ENCODE measurements at places on chromosomes 7 and 10.

DNA sequence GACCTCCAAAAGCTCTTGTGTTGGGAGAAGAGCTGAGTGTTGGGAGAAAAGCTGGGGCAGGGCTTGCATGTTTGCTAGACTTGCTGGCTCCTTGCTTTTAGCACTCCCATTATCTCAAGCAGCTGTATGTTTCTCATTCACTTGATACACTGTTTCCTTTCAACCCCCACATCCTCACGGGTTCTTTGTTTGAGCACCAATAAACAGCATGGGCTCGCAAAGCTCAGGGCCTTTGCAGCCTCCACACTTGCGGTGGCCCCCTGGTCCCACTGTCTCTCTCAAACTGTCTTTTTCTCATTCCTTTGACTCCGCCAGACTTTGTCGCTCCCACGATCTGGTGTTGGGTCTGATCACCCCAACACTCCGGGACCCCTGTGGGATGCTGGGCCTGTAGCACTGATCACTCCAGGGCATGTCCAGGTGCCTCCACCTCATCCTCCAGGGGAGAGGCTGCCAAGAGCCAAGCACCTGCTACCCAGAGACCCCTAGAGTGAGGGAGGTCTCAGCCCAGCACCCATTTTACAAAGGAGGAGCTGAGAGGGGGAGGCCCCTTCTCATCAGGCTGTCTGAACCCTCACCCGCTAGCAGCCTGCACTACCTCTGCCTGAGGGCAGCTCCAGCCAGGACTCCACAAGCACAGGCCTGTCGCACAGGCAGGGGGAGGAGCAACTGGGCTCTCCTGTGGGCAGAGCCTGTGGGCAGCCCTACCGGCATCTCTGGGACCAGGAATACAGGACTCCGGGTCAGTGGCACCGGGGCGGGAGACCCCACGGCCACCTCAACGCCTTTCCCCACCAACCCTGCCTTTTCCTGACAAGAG is 49.1 kb upstream of the MSMB start:
- no peak overlapping the region for H3K4me3 ChIP-seq
- DNase-seq, result no peak
- no peaks in the 10 kb centered on the region for H3K4me1 ChIP-seq
- no peak overlapping the region for H3K27ac ChIP-seq

GRCh38 chr7:158328376-158329013 is 259.1 kb downstream of the PTPRN2 start:
- no peaks in the 10 kb centered on the region for H3K4me1 ChIP-seq
- no peaks in the 10 kb centered on the region for H3K36me3 ChIP-seq
- no peak for DNase-seq
- H3K27ac ChIP-seq, result no peak overlapping the region

- no peak for DNase-seq
- H3K36me3 ChIP-seq, result no peaks in the 10 kb centered on the region
- no peak overlapping the region for H3K4me3 ChIP-seq
These were observed 39.0 kb downstream of the TFPI2 start for GRCh38 chr7:93851536-93851935.

DNA sequence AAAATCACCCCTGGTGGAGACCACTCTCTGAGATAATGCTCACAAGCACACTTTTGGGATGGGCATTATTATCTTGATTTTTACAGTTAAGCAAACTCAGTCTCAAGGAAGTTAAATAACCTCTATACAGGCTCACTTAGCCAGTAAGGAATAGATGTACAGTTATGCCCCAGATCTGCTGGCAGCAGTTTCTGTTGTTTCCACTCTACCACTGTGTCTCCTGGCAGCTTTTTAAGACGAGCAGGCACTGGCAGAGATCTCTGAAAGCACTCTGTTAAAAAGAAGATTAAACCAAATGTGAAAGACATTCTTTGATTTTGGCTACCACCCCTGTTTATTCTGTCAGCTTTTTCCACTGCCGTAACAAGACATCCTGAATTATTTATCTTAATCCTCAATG is 73.2 kb downstream of the SRI start:
- H3K4me1 ChIP-seq, result no peaks in the 10 kb centered on the region
- peaks cover 2% of the 10 kb centered on the region for H3K27me3 ChIP-seq
- H3K27ac ChIP-seq, result no peak overlapping the region
- no peak overlapping the region for H3K4me3 ChIP-seq

GRCh38 chr7:90789736-90790306 is 193.7 kb downstream of the CDK14 start:
- H3K27ac ChIP-seq, result no peak overlapping the region
- H3K4me3 ChIP-seq, result no peak overlapping the region
- no peak for DNase-seq
- H3K4me1 ChIP-seq, result no peaks in the 10 kb centered on the region

GRCh38 chr7:52700349-52700748 is 335.1 kb upstream of the POM121L12 start:
- no peak overlapping the region for H3K4me3 ChIP-seq
- H3K27me3 ChIP-seq, result no peaks in the 10 kb centered on the region
- no peaks in the 10 kb centered on the region for H3K36me3 ChIP-seq
- no peaks in the 10 kb centered on the region for H3K4me1 ChIP-seq
- H3K27ac ChIP-seq, result no peak overlapping the region
- DNase-seq, result no peak

- peak overlapping the region; percentile 88 for H3K4me3 ChIP-seq
- H3K27me3 ChIP-seq, result no peaks in the 10 kb centered on the region
- peak overlapping the region; percentile 94 for H3K27ac ChIP-seq
- no peak for DNase-seq
These were observed 535 bp upstream of the EPC1 start for GRCh38 chr10:32347363-32348022.

GRCh38 chr7:134339475-134339874 is 22.7 kb upstream of the SLC35B4 start:
- H3K27ac ChIP-seq, result no peak overlapping the region
- H3K4me1 ChIP-seq, result no peaks in the 10 kb centered on the region
- no peaks in the 10 kb centered on the region for H3K36me3 ChIP-seq

GRCh38 chr7:158070222-158070920 is 517.3 kb downstream of the PTPRN2 start:
- no peak for DNase-seq
- H3K4me3 ChIP-seq, result no peak overlapping the region
- no peaks in the 10 kb centered on the region for H3K36me3 ChIP-seq
- H3K4me1 ChIP-seq, result no peaks in the 10 kb centered on the region
- H3K27me3 ChIP-seq, result no peaks in the 10 kb centered on the region

DNA sequence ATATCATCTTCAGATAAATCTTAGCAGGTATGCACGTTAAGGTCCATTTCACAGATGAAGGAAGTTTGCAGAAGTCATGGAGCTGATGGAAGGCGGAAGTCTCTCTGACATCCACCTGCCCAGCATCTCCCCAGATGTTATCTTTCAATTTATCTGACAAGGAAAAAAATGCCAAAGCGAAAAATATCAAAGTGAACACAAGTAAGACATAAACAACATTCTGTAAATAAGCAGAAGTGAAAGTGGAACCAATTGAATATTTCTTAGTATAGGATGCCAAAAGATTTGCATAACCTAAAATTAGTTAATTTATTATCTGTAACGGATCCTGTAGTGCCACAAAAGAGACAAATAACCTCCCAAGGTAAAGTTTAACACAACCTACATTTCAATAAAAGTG is 73.6 kb upstream of the NEBL start:
- H3K27me3 ChIP-seq, result no peaks in the 10 kb centered on the region
- DNase-seq, result no peak
- no peak overlapping the region for H3K27ac ChIP-seq
- H3K4me1 ChIP-seq, result no peaks in the 10 kb centered on the region

- H3K27ac ChIP-seq, result no peak overlapping the region
- DNase-seq, result no peak
- no peak overlapping the region for H3K4me3 ChIP-seq
- H3K36me3 ChIP-seq, result no peaks in the 10 kb centered on the region
These were observed 97.6 kb downstream of the LYZL1 start for GRCh38 chr10:29386342-29386999.

- no peak overlapping the region for H3K4me3 ChIP-seq
- no peaks in the 10 kb centered on the region for H3K36me3 ChIP-seq
- no peaks in the 10 kb centered on the region for H3K4me1 ChIP-seq
These were observed 37.0 kb upstream of the CCSER2 start for GRCh38 chr10:84291384-84291783.

DNA sequence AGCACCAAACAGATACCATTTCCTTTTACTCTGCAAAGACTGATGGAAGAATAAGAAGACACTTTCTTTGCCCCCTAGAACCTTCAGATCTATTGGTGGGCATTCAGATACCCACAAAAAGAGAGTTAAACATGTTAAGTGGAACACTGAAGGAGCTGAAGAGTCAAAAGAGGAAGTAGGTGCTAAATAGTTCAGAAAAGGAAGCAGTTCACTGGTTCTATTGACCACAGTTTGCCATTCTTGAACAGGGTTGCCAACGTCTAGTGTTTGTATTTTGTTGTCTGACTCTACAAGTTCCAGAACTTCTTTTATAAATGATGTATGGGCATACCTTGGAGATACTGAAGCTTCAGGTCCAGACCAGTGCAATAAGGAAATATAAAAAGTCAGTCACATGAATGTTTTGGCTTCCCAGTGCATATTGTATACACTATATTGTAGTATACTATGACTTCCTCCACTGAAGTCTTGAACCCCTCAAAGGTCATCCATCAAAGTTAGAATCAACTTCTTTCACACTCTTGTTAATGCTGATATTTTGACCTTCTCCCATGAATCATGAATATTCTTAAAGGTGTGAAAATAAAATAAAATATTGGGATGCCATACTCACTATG is 47.5 kb upstream of the AGR3 start:
- H3K36me3 ChIP-seq, result peaks cover 1% of the 10 kb centered on the region
- no peak overlapping the region for H3K27ac ChIP-seq
- no peaks in the 10 kb centered on the region for H3K27me3 ChIP-seq
- peaks cover 7% of the 10 kb centered on the region for H3K4me1 ChIP-seq

- no peak overlapping the region for H3K27ac ChIP-seq
- H3K36me3 ChIP-seq, result no peaks in the 10 kb centered on the region
These were observed 10.2 kb downstream of the PKD2L1 start for GRCh38 chr10:100319707-100320402.

GRCh38 chr7:108136191-108136688 is 6.1 kb upstream of the LAMB4 start:
- no peak overlapping the region for H3K27ac ChIP-seq
- H3K4me1 ChIP-seq, result peaks cover 18% of the 10 kb centered on the region
- H3K27me3 ChIP-seq, result no peaks in the 10 kb centered on the region
- H3K36me3 ChIP-seq, result no peaks in the 10 kb centered on the region
- no peak overlapping the region for H3K4me3 ChIP-seq

- H3K4me3 ChIP-seq, result peak overlapping the region; percentile 26
- no peaks in the 10 kb centered on the region for H3K27me3 ChIP-seq
- H3K27ac ChIP-seq, result peak overlapping the region; percentile 71
- peaks cover 42% of the 10 kb centered on the region for H3K4me1 ChIP-seq
- H3K36me3 ChIP-seq, result no peaks in the 10 kb centered on the region
These were observed 566.7 kb upstream of the NRP1 start for GRCh38 chr10:33901166-33901565.

DNA sequence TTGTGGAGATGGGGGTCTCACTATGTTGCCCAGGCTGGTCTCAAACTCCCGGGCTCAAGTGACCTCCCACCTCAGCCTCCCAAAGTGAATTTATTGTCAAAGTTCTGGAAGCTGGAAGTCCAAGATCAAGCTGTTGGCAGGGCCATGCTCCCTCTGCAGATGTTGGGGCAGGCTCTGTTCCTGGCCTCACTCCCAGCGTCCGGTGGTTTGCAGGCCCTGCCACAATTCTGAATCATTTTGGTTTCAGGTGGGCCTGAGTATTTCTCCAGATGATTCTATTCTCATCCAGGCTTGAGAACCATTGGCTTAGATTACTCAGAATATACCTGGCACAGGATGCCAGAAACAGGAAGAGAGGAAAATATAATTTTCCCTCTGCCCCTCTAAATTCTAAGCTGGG is 737.4 kb downstream of the TNS3 start:
- H3K36me3 ChIP-seq, result no peaks in the 10 kb centered on the region
- H3K4me3 ChIP-seq, result no peak overlapping the region
- no peaks in the 10 kb centered on the region for H3K27me3 ChIP-seq
- H3K4me1 ChIP-seq, result no peaks in the 10 kb centered on the region

DNA sequence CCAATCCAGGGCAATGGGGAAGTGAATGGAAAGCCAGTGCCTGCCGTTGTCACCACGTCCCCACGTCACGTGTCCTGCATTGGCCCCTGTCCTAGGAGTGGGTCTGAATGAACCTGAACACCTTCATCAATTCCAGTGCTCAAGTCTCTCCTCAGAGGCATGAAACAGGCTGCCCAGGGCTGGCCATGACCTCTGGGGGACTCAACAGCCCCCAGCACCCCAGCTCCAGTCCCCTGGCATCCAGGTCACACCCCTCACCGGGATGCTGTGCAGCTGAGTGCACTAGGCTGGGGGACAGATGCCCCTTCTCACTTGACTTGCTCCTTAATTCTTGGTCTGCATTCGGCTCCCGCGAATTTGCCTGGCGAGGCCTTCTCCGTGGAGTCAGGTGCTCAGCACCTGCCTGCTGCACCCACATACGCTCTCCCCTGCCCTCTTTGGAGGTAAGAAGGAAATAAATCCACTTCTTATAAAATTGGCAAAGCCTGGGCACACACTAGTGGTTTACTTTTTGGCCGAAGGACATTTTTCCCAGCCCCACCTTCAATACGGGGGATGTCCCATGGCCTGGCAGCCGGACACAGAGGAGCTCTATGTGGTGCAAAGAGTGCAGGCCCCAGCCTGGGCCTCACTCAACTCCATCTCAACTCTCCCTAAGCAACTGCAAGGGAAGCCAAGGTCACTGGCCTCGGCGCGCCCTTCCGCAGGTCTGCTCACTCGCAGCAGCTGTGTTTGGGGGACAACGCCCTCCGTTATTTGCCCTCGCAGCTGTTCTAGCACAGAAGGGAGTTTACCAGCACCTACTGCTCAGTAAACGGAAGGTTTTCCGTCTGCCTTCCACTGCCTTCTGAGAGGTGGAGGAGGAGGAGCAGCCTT is 77.6 kb upstream of the SHH start:
- no peaks in the 10 kb centered on the region for H3K36me3 ChIP-seq
- no peak overlapping the region for H3K27ac ChIP-seq
- no peak overlapping the region for H3K4me3 ChIP-seq
- H3K27me3 ChIP-seq, result no peaks in the 10 kb centered on the region
- no peak for DNase-seq

GRCh38 chr10:44437840-44438511 is 53.1 kb upstream of the CXCL12 start:
- H3K4me1 ChIP-seq, result no peaks in the 10 kb centered on the region
- no peaks in the 10 kb centered on the region for H3K27me3 ChIP-seq
- DNase-seq, result no peak
- H3K4me3 ChIP-seq, result no peak overlapping the region
- no peaks in the 10 kb centered on the region for H3K36me3 ChIP-seq
- no peak overlapping the region for H3K27ac ChIP-seq

- H3K27me3 ChIP-seq, result no peaks in the 10 kb centered on the region
- peaks cover 14% of the 10 kb centered on the region for H3K36me3 ChIP-seq
- H3K4me1 ChIP-seq, result peaks cover 14% of the 10 kb centered on the region
- DNase-seq, result no peak
- peak overlapping the region; percentile 92 for H3K27ac ChIP-seq
These were observed 650 bp upstream of the ZFAND2A start for GRCh38 chr7:1160670-1161021.

- no peak overlapping the region for H3K4me3 ChIP-seq
- H3K36me3 ChIP-seq, result no peaks in the 10 kb centered on the region
- DNase-seq, result no peak
- H3K27ac ChIP-seq, result no peak overlapping the region
These were observed 171.8 kb downstream of the SEMA3D start for GRCh38 chr7:85014936-85015660.

All from keratinocyte (primary cell).